ENCODE measurements at places on chromosomes 13 and 19.
A peak's percentile ranks its signal among the peaks of the same experiment; 100 is the strongest.

DNA sequence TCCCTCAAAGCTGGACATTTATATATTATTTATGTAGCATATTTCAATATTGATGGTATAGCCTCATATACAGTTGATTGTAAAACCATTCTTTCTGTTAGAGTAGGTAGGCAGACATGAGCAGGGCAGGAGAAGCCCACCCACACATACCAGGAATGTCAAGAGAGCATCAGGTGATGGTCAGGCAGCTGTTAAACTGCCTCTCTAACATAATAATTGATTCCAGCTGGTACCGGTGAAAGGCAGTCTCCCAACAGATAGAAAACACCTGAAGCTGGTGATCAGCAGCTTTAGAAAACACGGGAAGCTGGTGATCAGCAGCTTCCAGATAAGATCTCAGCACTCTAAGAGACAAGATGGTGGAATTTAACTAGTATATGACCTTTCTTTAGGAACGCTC, 132.9 kb downstream of the SLITRK6 start:
- no peak for DNase-seq

DNA sequence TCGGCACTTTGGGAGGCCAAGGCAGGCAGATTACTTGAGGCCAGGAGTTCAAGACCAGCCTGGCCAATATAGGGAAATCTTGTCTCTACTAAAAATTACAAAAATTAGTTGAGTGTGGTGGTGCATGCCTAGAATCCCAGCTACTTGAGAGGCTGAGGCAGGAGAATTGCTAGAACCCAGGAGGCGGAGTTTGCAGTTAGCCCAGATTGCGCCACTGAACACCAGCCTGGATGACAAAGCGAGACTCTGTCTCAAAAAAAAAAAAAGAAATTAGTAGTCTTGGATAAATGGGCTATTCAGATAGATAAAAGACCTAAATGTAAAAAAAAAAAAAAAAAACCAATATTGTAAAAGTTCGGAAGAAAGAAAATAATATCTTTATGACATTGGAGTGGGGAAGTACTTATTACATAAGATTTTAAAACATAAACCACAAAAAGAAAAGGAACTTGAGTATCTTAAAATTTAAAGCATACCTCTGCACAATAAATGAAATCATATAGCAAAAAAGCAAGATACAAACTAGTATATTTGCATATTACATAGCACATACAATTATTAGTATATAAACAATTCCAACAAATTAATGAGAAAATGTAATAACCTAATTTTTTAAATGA, 26.7 kb upstream of the RNASEH2B start:
- DNase-seq: no peak

DNA sequence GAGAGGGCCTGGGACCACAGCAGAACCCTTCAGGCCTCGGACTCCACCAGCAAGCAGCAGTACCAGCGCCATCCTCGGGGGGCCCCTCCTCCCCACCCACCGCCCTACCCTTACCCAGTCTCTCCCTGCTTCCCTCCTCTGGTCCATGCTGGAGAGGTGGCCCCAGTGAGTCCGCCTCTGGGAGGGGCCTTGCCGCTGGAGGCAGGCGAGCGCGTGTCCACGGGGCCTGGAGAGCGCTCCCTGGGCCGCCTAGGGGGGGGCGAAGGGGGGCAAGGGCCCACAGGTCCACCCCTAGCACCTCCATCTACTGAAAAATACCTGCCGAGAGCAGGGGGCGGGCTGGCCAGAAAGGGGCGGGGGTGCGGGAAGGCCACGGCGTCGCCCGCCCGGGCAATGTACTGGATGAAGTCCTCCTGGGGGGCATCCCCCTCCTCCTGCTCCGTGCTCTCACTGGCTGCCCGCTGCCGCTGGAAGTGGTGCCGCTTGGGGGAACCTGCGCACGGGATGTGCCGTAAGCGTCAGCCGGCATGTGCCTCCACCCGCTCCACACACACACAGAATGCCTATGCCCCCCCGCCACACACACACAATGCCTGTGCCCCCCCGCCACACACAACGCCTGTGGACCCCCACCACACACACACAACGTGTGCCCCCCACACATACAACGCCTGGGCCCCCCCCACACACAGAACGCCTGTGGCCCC, 6.9 kb downstream of the CBARP start:
- no peak for DNase-seq

DNA sequence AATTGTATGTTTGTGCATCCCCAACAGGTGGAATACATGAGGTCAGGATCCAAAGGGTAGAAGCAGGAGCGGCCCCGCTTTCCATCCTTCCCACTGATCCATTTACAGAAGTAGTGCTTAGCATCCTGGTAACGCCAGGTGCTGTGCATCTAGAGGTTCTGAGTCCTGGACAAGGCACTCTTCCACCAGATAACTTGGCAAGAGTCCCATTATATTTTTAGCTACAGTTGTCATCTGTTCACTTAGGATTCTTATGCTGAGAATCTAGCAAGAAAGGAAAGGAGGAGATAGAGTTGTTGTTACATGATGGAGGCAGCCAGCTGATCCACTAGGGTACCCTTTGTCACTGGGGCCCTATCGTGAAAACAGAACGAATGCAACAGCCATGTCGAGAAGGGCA, 389.5 kb upstream of the ZNF507 start:
- DNase-seq: no peak

GRCh38 chr19:49775742-49776370, 9.1 kb downstream of the AP2A1 start:
- DNase-seq: no peak

DNA sequence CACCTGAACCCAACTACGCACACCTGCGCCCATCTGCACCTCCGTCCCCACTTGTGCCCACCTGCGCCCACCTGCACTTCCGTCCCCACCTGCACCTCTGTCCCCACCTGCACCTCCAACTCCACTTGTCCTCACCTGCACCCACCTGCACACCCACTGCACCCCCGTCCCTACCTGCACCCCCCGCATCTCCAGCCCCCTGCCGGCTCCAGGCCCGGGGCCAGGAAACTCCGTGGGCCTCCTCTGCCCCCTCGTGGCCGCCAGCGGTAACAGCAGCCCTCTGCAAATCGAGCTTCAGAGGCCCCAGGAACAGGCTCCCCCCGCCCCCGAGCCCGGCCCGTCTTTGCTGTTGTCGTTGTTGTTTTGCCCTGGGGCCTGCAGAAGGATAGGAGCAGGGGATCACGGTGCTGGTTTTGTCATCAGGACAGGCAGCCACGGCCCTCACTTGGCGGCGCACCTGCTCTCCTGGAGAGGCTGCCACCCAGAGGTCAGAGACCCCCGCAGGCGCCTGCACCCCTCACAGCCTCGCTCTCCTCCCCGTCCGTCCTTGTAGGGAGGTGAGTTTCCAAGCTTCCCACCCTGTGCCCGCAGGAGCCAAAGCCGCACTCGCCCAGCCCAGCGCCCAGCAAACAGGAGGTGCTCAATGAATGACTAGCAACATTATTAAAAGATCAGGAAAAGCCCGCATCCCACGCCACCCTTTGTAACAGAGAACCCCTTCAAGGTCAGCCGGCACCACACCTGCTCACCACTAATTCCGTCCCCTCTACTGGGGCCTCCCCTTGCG, 65.4 kb downstream of the GNG7 start:
- peak; percentile 47 for DNase-seq

DNA sequence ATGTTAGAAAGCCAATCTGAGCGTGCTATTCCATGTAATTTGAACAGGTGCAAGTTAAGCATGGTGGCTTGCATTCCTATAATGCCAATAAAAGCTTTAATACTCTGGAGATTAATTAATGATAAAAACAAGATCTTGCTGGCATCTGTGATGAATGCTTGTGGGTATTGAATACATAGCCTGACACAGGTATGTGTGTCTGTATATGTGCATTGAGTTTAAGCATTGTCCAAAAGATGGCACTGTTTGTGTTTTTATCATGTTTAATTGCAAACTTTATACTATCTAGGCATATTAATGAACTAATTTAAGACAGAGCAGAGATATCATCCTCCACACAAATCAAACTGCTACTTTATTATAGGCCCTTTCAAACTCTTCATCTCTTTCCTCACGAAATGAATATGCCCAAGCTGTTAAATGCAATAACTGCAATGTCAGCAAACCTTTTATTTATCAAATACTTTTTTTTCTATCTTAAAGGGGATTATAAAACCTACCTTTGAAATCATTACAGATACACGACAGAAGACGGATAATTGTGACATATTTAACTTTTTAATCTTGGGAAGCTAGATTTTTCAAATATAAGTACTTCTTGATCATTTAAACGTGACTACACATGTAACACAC, 86.5 kb downstream of the TNFSF11 start:
- DNase-seq: peak; percentile 28

DNA sequence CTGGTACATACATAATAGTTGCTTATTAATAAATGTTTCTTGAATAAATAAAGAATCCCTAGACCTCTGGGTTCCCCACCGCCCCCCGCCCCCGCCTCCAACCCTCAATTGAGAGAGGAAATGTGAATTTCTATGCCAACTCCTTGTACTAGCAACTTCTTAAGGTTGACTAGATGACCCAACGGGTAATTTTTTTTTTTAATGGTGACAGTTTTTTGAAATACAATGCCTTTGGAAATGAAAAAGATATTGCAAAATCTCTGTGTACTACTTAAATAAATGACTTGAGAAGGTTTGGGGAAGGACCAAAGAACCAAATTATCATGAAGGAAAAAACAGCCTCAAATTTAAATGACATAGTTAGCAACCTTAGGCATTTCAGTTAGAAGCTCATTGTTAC, 640.3 kb downstream of the TBC1D4 start:
- no peak for DNase-seq

DNA sequence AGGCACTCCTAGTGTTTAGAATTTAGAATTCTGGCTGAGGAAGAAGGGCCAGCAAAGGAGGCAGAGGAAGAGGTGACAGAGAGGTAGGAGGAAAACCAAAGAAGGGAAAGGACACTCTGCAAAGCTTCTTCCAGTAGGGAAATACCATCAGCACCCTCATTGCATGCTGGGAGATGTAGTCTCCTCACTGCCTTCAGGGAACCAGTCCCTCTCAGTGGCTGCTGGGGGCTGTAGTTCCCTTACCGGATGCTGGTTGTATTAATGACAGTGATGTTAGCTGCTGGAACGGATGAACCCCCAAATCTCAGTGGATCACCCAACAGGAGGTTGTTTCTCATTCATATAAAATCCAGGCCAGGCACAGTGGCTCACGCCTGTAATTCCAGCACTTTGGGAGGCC, 10.1 kb downstream of the GRIN2D start:
- peak; percentile 74 for DNase-seq
